ENCODE measurements at places on chromosomes 4 and X.

DNA sequence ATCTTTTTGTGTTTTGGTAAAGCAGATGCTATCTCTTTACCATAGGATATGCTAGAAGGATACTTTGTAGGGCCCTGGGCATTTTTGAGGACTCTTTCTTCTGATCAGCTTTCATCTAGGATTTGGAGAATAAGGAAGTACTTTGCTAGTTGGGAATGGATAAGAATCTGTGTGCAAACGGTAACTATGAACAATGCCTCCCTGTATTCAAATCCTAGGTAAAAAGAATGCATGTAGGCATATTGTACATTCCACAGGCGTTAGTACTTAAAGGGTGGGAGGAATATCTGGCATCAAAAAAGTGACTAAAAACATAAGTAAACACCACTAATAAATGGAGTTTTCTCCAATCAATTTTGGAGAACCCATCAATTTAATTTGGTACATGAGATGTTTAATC, 59.7 kb downstream of the SH3BGRL start:
- peak; percentile 72 for DNase-seq

DNA sequence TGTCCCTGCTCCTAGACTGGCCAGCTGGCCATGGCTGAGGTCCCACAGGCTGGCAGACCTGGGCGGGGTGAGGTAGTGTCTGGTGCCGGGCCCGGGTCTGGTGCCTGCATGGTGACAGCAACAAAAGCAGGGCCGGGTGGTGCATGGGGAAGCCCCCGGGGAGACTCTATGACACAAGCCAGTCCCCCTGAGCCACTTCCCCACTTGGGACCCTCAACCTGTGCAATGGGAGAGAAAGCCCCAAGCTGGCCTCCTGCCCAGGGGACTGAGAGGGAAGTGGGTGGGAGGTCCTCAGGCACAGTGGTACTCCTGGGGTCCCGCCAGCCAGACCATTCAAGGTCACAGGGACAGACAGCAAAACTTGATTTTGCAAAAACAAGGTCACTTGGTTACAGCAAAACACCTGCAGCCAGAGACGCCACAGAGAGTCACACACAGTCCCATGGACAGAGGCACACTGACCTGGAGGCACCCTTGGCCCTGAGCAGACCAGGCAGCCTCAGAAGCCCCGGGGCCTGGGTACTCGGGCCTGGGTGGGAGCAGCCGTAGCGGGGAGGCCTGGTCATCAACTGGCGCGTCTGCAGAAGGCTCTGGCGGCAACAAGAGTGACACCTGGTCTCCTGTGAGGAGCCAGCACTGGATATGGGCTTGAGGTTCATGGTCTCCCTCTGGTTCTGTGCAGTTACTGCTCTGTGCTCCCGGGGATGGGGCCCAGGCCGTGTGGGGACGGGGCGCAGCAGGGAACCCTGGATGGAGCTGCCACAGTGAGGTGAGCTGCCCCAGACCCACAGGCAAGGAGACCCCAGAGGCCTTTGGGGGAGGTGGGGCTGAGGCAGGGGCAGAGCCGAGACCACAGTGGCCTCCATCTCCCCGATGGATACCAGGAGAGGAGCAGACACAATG, 60.6 kb downstream of the HTRA3 start:
- DNase-seq, result no peak

- DNase-seq, result no peak
Observed at GRCh38 chrX:16785247-16786138, 773 bp upstream of the TXLNG start.

- no peak for DNase-seq
Observed at GRCh38 chr4:114562176-114562904, 36.3 kb upstream of the UGT8 start.

- no peak for DNase-seq
Observed at GRCh38 chr4:101158134-101158482, 189.2 kb downstream of the PPP3CA start.

DNA sequence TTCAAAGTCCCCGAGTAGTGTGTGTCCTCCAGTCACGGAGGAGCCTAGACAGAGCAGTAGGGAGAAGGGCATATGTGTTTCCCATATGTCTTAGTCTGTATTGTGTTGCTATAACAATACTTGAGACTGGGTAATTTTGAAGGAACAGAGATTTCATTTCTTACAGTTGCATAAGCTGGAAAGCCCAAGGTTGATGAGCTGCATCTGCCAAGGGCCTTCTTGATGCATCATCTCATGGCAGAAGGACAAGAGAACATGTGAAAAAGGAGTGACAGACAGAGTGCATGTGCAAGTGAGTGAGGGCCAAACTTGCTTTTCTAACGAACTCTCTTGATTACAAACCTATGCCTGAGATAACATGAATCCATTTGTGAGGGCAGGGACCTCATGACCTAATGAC, 243.4 kb downstream of the ARHGAP10 start:
- DNase-seq, result peak; percentile 57

- DNase-seq, result no peak
Observed at GRCh38 chrX:110228453-110228852, 89.4 kb downstream of the AMMECR1 start.

- DNase-seq, result peak; percentile 59
Observed at GRCh38 chr4:105461221-105461620, 12.6 kb downstream of the PPA2 start.

- DNase-seq, result peak; percentile 43
Observed at GRCh38 chrX:105190252-105190853, 30.1 kb downstream of the TEX13A start.

- no peak for DNase-seq
Observed at GRCh38 chrX:45143455-45143854, 57.2 kb downstream of the DIPK2B start.

GRCh38 chr4:87109945-87110344, 110.5 kb downstream of the KLHL8 start:
- DNase-seq, result no peak

DNA sequence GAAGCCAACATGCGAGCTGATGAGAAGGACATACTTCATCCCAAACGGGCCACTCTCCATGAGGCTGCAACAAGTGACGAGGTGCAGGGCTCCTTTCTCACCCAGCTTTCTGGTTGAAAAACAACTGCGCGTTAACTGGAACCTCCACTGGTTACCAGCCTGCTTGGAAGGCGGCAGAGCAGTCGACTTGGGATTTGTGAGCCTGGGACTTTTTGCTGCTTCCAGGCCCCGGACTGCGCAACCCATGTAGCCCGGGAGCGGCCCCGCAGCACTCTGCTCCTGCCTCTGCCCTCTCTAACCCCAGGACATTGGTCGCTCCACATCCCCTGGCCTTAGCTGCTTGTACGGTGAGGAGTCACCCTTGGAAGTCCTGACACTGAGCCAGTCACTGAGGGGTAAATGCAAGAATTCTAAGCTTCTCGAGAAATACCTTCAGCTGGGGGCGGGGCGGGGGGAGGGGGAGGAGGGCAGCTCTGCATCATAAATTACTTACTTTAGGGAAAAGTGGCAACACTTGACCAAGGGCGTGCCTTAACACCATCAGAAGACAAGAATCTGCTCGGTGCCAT, 72.7 kb downstream of the MTMR1 start:
- DNase-seq, result no peak

DNA sequence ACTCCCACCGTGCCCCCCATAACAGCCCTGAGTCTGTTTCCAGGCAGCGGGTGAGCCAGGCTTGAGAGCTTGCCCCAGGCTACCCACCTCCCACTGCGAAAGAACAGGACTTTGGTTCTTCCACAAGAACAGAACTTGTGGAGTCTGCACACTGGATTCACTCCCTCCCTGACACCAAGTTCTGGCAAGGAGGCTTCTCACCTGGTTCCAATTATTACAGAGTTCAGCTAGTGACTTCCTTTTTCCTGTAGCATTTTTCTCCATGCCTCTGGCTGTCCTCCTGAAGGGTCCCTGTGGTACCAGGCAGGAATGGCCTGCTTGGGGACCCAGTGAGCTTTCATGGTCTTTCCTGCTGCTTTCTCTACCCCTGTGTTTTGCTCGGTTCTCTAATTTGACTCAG, 208.6 kb upstream of the SFRP2 start:
- DNase-seq, result no peak

GRCh38 chrX:96464880-96465558, 219.6 kb upstream of the DIAPH2 start:
- DNase-seq, result no peak

DNA sequence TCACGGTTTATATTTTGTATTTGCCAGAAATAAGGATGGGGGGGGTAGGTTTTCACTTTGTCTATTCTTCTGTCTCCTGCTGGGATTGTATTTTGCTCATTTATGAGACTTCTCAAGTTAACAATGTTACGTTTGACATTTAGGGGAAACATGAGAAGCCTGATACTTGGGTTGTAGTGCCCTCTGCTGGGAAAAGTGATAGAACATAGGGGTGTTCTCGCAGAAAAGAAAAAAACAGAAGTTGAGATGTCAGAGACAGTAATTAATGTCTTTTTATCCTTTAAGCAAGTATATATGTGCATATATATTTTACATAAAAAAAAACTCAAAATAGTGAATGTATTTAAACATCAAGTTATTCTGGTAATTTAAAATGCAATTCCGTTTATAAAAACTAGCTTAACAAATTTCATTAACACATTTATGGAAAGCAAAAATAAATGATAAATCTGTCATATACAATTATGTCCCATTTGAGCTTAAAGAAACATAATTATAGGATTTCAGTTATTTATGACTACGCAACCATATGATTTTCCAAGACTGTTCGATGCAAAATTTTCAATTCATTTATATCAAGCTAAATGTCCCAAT, 46.0 kb upstream of the TMPRSS11F start:
- peak; percentile 76 for DNase-seq

Measured in fibroblast of pulmonary artery (primary cell).